ENCODE measurements at places on chromosomes 5 and 9.

DNA sequence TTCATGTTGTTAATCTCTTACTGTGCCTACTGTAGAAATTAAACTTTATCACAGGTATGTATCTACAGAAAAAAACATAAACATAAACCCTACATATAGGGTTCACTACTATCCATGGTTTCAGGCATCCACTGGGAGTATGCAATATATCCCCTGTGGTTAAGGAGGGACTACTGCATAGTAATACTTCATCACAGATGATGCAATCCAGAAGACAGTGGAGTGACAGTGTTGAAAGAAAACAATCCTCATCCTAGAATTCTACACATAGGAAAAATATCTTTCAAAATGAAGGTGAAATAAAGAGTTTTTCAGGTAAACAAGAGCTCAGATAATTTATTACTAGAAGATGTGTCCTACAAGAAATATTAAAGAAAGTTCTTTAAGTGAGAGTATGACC lies 105.9 kb downstream of the HOMER1 start:
- DNase-seq, result no peak

- no peak for DNase-seq
These were observed 233.3 kb downstream of the CDH9 start for GRCh38 chr5:26805076-26805475.

- DNase-seq, result no peak
These were observed 153.9 kb downstream of the SMC2 start for GRCh38 chr9:104247899-104248460.

DNA sequence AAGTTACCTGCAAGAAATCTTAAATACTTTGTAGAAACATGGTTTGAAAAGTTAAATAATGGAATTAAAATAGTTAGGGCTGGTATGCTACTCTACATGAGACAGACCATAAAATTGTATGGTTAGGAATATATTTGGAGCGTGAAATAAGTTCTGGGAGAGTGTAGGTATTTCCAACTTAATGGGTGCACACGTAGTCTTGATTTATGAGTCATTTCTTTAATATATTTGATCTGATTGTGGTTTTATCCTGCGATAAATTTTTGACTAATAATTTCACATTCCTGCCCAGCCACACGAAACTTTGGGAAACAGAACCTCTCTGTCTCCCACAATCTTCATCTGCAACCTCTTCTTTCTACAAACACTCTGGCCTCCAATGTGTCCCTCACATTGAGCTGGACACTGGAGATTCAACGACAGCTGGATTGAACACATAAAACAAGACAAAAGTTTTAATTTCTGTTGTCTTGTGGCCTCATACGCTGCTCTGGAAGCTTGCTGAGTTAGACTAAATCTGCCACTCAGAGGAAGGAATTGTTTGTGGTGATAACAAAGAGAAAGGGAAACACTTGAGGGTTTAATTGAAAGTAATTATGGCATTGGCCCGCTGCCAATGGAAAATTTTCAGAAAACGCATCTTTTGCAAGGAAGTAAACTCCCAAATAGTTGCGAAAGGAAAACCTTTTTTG lies 201.8 kb upstream of the ZNF608 start:
- no peak for DNase-seq

DNA sequence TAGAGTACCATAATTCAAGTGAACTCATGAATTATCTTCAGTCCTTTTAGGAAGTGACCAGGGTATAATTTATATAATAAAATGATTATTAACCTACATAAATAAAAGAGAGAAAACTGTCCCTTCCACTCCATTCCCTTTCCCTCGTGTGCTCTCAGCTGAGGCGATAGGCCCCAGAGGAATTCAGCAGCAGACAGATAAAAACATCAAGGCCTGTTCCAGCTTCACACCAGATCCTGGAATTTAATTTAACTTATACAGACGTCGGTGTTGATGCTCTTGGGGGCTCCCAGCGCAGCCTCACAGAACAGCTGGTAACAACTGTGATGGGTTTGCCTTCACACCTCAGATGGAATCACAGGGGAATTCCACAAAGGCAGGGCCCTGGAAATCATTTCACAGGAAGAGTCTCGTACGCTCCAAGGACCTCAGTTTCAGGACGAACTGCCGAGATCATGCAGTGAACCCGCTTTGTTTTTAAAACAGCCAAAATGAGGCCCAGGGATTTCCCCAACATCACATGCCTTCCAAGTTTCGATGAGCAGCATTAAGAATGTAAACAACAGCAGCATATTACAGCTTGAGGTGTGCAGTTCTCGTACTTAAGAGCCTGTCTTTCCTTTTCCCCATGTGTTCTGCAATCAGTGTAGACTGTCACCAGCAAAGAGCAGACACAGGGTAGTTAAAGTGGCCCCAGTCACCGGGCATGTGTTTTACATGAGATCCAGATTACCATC lies 73.6 kb upstream of the ALDH1B1 start:
- no peak for DNase-seq

GRCh38 chr5:16931334-16932110 lies 4.6 kb downstream of the MYO10 start:
- DNase-seq, result peak; percentile 40

DNA sequence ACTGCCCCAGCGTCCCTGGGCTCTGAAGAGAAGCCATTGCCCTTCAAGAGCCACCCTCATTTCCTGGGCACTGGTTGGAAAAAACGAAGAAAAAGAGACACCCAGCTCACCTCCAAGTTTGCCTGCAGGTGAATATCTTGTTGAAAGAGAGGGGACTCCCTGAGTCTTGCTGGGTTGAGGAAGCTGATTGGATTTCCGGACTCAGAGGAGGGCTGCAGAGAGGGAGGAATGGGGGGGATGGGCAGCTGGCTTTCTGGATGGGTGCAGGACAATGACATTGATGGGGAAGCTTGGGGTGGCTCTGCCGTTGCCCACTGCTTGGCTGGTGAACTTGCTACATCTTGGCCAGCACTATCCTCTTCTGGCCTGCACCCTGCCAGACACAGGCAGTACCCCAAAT lies 31.0 kb upstream of the IER5L start:
- DNase-seq, result no peak

- DNase-seq, result no peak
These were observed 283.9 kb upstream of the ISL1 start for GRCh38 chr5:51099173-51099853.

DNA sequence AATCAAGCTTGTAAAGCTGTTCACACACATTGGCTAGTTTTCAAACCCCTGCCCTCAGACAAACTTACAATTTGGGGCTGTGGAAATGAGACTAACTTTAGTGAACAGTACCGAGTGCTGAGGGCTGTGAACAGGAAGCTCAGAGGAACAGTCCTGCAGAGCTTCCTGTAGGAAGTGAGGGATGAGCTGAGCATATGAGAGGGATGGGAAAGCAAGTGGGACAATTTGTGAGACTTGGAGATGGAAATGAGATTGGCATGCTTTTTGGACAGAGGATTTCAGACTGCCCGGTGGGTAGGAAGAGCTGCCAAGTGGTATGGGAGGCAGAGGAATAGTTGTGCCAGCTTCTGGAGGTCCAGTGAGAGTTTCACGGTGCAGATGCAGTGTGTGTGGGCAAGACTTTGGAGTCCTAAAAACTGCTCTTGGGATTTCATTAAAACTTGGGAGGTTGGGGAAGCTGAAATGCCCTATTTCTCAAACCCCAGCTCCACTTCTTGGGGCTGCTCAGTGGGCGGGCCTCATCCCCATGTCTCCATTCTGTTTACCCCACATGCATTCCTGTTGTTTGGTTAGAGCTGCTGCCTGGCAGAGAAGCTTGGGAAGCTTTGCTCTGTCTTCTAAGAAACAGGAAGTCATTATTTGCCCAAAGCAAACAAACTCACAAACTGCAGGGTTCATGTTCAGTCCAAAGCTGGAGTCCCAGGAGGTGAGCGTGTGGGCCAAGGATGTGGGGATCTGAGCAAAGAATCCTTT lies 267.5 kb downstream of the ZSWIM6 start:
- no peak for DNase-seq

DNA sequence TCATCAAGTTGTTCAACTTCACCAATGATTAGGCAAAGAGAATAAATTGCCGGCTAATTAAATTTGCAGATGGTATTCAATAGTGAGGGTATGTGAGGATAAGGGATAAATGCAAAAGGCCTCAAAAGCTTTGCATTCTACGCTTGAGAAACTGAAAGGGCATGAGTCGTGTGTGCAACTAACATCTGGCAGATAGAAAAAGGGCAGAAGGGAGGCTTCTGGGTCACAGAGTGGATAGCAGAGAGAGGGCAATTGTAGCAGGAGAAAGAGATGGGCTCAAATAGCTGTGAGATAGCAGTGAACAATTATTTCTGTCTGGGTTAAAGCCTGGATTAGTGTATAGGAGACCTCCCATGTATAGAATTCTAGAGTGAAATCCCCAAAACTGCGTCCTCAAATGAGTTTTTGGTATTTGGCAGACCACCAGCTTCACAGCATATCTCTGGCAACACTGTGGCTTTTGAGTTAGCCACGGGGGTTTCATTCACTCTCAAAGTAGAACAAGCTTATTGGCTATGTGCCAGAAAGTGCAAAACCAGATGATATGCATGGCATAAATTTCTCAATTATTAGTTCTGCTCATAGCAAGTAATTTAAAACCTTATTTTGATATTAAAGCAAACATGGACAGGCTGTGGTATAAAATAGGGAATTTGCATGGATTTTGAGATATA lies 586.3 kb downstream of the BRINP1 start:
- DNase-seq, result no peak

DNA sequence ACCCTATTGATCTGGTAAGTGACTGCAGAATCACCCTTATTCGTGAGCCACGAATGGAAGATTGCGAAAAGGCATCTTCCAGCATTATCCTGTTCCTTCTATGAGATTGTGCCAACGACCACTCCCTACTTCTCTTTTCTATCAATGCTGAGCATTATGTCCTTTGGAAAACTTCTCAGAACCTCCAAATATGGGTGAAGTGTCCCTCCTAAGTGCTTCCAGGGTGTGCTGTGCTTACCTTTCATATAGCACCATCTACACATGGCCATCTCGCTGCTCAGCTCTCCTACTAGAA lies 14.7 kb upstream of the LCP2 start:
- no peak for DNase-seq

DNA sequence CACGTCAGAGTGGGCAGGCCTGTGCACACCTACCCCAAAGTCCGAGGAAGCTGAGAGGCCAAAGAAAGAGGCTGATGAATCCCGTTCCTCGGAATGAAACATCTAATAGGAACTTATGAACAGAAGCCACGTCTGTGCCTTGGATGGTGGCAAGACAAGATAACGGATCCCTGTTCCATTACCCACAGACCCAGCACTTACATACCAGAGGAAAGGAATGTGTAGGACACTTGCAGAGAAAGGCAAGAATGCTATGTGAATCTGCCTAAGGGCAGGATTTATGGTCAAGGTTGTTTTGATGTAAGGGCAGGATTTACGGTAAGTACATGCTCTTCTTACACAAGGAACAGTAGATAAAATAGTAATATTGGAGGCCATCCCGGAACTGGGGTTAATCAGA lies 93.2 kb downstream of the WDR41 start:
- no peak for DNase-seq

GRCh38 chr5:176438959-176439757 lies 9.0 kb upstream of the FAF2 start:
- no peak for DNase-seq

GRCh38 chr9:34744295-34745221 lies 34.6 kb upstream of the CCL21 start:
- DNase-seq, result no peak

- DNase-seq, result no peak
These were observed 444.3 kb upstream of the CLINT1 start for GRCh38 chr5:158303275-158303674.

DNA sequence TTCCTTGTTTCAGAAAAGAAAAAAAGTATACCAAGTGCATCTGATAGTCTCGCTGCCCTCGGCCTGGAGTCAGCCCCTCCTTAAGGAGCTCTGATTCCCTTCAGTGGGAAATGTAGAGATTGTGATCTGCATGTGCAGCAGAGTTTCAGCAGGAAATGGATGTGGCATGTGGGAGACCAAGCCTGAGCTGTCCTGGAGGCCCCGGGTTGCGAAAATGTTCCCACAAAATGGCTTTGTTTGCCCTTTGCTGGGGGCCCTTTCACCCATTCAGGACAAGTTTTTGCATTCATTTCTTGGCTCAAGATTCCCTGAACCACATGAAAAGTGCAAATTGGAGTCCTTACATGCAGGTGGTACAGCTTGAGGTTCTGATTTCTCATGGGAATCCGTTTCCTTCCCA lies 230.9 kb downstream of the GADD45G start:
- no peak for DNase-seq
